ENCODE measurements at places on chromosomes 6 and 20.

DNA sequence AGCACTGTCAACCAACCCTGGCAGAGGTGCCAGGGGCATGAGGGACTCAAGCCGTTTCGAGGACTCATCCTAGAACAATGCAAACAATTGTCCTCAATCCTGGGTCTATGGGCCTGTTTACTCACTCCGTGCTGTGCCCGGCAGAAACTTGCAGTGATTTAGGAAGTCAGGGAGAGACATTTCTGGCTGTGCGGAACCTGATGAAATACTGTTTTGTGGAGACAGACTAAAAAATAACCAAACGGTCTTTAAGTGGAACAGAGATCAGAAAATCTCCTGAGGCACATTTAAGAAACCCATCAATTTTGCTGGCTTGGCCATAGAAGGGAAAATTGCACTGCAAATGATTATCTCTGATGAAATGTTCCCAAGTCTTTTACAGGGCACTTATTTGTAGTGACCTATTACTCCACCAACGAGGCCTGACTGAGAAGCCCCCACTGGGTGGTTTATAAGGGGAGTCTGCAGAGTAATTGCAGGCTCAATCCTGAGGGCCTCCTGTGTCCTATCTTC, 79.8 kb upstream of the KCNK16 start:
- DNase-seq, result no peak

GRCh38 chr6:42989923-42990322, 5.6 kb downstream of the PPP2R5D start:
- DNase-seq, result no peak

DNA sequence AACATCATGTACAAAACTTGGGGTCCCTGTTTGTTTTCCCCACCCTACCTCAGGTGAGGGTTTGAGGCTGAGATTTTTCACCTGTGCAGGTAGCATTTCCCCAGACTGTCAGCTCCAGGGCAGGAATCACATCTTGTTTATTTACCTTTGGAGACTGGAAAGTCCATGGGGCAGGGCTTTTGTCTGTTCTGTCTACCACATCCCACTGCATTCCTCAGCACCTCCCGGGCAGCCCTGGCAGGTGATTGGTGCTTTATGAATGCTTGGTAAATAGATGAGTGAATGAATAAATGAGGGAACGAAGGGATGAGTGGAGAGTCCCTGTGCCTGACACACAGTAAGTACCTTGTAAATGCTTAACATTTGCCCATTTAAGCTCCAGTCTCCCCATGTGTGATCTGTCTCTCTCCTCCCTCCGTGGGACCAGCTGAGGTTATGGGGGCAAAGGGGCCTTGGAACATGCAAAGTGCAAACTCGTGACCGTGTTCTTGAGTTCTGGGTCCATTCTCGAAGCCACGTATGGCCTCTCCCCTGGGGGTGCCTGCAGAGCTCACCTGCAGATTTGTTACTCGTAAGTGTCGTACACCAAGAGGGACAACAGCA, 69.7 kb upstream of the PMEPA1 start:
- no peak for DNase-seq

DNA sequence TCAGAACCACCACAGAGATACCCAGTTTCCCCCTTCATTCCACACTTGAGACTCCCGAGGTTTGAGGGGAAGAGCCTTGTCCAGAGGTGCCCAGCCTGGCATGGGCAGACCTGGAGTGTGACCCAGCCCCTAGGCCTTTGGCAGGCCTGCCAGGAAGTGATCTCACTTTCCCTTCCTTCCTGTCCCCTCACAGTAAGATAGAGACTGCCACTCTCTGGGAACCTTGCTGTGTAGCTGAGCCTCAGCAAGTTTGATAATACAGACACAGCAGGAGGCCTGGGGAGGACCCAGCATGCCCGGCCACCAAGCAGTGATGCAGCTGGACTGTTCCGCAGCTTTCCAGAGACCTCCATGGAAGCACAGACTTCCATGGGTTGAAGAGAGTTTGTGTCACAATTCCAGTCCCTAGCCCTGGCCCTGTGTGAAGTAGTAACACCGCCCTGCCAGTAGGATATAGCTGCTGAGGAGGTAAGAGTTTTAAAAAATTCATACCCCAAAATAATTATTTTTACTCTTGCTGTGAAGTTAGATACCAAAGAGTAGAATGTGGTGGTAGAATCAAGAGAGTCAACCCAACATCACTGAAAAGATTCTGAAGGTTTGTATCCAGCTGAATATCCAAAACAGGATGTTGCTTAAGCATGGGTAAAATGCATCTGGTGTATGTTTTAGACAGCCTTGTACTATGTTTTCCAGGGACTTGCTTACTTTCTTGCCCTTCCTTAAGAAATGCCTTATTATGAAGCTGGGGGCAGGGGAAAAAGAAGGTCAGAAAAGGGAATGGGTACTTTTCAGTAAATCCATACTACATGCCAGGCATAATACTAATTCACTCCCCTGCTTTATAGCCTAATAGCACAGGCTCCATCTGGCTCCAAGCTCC, 16.3 kb downstream of the PKIG start:
- no peak for DNase-seq

GRCh38 chr6:39493174-39493573, 170.7 kb upstream of the KCNK16 start:
- DNase-seq, result no peak

DNA sequence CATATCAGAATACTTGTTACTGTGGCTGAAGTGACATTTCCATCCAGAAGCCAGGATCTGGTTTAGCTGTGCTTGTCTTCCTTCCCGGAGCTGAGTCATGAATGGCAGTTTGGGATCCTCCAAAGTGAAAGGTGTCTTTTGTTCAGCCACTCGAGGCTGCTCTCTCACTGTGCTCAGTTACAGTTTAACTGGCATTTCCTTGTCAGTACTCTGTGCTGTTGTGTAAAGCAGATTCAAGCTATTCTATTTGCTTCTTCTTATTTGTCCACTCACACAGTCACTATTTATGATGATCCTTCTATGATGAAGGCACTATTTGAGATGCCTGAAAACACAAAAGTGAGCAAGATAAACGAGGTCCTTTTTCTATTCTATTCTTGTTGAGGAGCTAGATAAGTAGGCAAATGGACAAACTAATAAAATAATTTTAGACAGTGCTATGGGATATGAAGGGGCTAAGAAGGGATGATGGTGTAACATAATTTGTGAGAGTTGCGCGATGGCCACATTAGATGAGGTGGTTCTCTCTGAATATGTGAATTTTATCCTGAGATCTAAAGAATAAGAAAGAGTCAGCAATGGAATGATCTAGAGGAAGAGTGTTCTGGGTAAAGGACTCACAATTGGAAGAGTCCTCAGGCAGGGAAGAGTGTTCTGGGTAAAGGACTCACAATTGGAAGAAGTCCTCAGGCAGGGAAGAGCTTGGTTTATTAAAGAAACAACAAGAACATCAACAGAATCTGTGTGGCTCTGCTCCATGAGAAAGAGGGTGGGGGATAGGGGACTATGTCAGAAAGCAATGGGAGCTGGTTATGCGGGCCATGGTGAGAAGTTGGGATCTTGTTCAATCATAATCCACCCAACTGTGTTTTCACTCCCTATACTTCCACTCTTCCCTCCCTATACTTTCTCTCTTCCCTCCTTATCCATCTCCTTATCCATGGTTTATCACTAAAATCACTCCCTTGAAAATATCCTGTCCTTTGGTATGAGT, 40.1 kb downstream of the CYP24A1 start:
- DNase-seq, result no peak

- DNase-seq, result no peak
Observed at GRCh38 chr6:87071683-87072082, 23.2 kb downstream of the CGA start.

GRCh38 chr6:106557837-106558236, 71.5 kb downstream of the RTN4IP1 start:
- DNase-seq, result no peak

DNA sequence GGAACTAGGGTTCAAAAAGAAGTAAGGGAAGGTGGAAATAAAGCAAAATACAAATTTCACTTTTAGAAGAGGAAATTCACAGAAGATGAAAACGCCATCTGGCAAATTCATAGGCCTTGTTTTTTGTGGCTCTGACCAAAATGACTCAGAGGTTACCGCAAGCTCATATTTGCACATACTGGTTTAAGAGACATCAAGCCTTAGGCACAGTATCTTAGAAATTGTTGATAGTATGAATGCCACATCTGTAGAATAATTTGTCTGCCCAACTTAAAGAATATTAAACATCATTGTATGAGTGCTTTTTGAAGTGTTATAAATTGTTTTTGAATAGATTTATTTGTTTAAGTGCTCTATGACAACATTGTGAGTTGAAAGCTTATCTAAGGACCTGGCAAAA, 10.6 kb downstream of the TAAR1 start:
- DNase-seq, result no peak

DNA sequence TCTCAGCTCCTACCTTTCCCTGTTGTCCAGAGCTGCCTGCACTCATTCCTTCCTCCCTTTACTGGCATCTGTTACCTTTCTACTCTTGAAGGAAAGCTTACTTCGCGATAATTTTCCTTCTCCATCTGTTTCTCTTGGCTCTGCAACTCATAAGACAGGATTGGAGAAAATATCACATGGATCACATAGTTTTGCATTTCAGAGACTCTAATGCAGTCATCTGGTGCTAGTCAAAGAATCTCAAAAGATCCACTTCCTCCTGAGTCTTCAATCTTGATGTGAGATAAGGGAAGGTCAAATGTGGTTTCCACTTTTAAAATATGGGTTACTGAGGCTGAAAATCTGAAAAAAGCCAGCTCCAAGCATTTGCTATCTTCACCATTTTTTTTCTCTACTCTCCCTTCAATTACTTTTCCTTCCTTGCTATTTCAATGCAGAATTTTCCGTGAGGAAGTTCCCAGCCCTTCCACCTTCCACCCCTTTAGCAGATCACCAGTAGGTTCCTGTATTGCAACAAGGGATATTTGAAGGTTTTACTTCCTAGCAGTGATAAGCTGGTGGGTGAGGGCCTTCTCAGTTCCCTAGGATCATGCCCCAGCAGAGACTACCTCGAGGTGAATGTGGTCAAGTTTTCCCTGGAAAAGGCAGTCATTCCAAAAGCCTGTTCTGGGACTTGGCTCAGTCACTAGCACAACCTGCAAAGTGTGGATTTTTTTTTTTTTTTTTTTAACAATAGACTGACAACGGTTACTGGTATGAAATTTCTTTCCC, 62.8 kb upstream of the LRRC1 start:
- DNase-seq, result no peak
